ENCODE measurements at places on chromosomes 11 and 22. TPM values are rescaled to one million over a fixed set of nuclear protein-coding genes. Genes with fewer than 3 reads are reported as not detected.

The SHISA8 gene
- 1.7 TPM for total RNA-seq

The APLNR gene
- total RNA-seq: not detected

The MMP13 gene
- not detected for total RNA-seq

The TOP3B gene
- total RNA-seq: 38.8 TPM

The UBASH3B gene
- total RNA-seq: 62.7 TPM

The KCNQ1OT1 gene
- 0.21 TPM for total RNA-seq

The FOLR1 gene
- total RNA-seq: not detected

The KDM4E gene
- total RNA-seq: not detected

The GAB4 gene
- total RNA-seq: not detected

The OR8G5 gene
- not detected for total RNA-seq
